Lower lobe of right lung (tissue), 2 donors: ENCODE measurements at places on chromosomes 12 and 14. TPM values are rescaled to one million over a fixed set of nuclear protein-coding genes. Genes with fewer than 3 reads are reported as not detected.

- H3K27ac ChIP-seq = peak overlapping the region; percentile 90
- DNase-seq = no peak
- peak overlapping the region; percentile 55 for H3K4me3 ChIP-seq
- no peaks in the 10 kb centered on the region for H3K27me3 ChIP-seq
- peaks cover 64% of the 10 kb centered on the region for H3K36me3 ChIP-seq
Measured at GRCh38 chr12:6964605-6965025, 5.8 kb downstream of the PHB2 start.

DNA sequence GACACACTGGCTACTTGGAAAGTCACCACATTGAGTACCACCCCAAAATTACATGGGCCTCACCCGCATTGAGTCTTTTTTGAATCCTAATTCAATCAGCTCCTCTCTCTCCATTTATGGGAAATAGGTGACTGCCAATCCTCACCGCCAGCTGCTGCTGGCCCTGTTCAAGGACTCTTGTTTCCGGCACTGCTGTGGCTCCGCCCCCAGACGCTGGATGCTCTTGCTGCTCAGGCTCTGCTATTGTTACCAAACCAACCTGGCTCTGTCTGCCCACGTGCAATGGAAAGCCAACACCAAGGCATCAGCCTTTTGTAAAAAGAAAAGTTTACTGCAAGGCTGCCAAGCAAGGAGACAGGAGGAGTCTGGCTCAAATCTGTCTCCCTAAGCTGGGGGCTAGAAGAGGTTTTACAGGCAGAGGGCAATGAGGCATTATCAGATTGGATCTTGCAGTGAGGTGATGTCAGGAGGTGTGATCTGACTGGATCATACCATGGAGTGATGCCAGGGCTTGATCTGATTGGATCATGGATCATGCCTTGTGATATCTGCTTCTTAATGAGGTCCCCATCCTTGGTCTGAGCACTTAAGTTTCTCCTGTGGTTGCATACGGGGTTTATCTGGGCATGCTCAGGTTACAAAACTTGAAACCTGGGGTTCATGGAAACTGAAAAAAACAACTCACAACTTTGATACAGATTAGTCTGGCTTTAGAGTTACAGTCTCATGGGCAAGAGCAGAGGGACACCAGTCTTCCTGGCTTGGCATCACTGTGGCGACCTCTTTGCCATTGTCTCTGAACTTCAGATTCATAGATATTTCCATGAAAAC lies 117.1 kb upstream of the SLC35F4 start:
- no peaks in the 10 kb centered on the region for H3K36me3 ChIP-seq
- DNase-seq = peak; percentile 54
- H3K4me1 ChIP-seq = no peaks in the 10 kb centered on the region
- no peak overlapping the region for H3K4me3 ChIP-seq

- H3K27ac ChIP-seq = no peak overlapping the region
- no peaks in the 10 kb centered on the region for H3K27me3 ChIP-seq
- no peaks in the 10 kb centered on the region for H3K36me3 ChIP-seq
Measured at GRCh38 chr12:80353254-80353653, 90.8 kb upstream of the PTPRQ start.

GRCh38 chr14:36181417-36181816 lies 4.9 kb upstream of the PTCSC3 start:
- H3K36me3 ChIP-seq = no peaks in the 10 kb centered on the region
- no peaks in the 10 kb centered on the region for H3K27me3 ChIP-seq
- DNase-seq = no peak
- no peaks in the 10 kb centered on the region for H3K4me1 ChIP-seq
- H3K4me3 ChIP-seq = no peak overlapping the region
- no peak overlapping the region for H3K27ac ChIP-seq

GRCh38 chr12:26953447-26953846 lies 15.2 kb downstream of the FGFR1OP2 start:
- peak; percentile 64 for DNase-seq
- peak overlapping the region; percentile 32 for H3K27ac ChIP-seq
- H3K36me3 ChIP-seq = peaks cover 26% of the 10 kb centered on the region
- H3K4me3 ChIP-seq = no peak overlapping the region
- no peaks in the 10 kb centered on the region for H3K27me3 ChIP-seq

GRCh38 chr12:90163975-90164374 lies 455.3 kb upstream of the ATP2B1 start:
- H3K4me1 ChIP-seq = no peaks in the 10 kb centered on the region
- no peaks in the 10 kb centered on the region for H3K36me3 ChIP-seq
- H3K4me3 ChIP-seq = no peak overlapping the region

Gene HOXC4
- total RNA-seq = 0.47 TPM
